ENCODE measurements at places on chromosomes 3 and 15.

DNA sequence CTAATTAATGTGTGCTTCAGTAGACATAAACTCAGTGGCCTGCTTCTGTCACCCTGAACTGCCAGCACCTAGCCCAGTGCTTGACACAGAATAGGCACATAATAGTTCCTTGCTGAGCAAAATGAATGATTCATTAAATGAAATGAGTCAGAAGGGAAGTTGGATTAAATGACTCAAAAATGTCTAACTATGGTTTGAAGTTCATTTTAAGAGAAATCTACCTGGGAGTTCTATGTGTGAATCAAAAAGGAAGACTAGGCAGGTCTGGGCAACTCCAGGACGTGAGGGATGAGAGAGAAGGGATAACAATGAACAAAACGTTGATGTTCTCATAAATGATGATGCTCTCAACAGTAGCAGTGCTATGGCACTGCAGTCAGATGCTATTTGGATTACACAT, 175.0 kb downstream of the CFAP20DC start:
- no peak for DNase-seq

DNA sequence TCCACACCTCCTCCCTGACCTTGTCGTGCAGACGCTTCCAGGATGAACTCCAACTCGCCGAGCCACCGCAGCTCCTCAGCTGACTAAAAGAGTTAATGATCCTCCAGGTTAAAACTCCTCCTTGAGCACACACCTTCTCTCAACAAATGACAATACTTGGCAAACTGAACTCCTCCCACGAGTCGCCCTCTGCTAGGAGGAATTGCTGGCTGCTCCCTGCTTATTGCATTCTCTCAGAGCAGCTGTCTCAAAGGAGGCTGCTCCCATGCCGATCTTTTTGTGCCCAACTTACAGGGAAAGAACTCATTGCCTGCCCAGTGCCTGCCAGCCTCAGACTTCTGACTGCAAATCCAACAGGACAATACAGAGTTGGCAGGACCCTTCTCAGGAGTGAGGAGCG, at the start of gene ATP13A4:
TSS of gene ATP13A4 (minus strand) at position 85 of the 400 bp plus-strand sequence. CDS start 96 bp downstream, outside the sequence.
- DNase-seq = no peak

- DNase-seq = no peak
These were observed 725.4 kb upstream of the DPPA4 start for GRCh38 chr3:110062716-110063115.

DNA sequence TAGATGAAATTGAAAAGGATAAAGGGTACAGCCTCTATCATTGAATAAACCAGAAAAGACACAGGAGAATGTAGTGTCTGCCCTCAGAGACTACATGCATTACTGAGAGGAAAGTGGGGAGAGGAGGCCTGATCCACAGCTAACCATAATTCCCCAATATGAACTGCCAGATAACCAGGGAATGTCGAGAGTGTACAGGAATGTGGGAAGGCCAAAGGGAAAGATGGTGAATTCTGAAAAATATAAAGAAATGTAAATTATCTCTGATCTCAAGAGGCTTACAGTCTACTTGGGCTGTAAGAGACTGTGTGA, 22.3 kb downstream of the MYO1E start:
- no peak for DNase-seq

GRCh38 chr15:66508293-66508883, 3.3 kb downstream of the ZWILCH start:
- no peak for DNase-seq

DNA sequence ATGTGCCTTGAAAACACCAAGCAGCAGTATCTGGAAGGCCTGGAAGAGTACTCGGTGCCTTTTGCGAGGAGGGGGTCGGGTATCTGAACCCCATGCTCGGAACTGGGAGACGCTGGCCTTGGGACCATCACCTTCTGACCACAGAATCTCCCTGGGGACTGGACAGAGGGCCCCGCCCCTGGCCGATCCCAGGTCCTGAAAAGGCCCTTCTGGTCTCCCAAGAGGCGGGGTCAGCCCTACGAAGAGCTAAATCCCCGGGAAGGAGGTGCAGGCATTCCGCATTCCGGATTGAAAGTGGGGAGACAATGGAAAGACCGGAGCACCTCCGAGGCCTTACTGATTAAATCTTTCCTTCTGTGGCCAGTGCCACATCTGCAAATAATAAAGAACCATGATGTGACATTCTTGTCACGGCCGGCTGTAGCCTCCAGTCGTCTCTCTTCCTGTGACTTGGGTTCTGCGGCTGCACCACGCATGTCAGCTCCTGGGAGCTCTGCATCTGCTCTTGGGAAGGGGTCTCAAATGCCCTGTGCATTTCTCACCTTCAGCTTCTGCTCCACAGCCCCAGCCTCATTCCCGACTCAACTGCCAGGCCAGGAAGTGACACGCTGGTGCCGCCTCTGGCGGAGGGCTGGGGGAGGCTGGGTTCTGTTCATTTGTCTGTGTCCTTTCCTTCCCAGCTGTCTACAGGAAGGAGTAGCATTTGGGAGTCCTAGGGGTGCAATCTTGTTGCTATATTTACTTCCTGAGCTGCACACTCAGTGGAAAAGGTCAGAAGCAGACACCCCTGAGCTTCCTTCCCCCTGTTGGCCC, 173.5 kb downstream of the KLF13 start:
- no peak for DNase-seq

- DNase-seq = no peak
These were observed 113.4 kb downstream of the SRGAP3 start for GRCh38 chr3:9135930-9136525.

DNA sequence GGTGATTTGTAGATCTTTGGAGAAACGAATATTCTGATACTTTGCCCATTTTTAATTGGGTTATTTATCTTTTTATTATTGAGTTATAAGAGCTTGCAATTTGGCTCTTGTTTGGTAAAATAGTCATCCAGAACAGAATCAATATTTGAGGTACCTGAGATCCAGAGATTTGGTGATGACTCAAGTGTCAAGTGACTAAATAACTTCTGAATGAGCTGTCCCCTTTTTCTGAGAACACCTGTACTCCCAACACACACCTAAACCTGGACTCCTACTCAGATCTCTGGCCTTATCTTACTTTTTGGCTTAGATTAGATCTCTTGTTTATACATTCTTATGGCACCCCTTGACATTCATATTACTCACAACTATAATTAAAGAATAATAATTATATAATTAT, 3.1 kb upstream of the TRA2B start:
- DNase-seq = no peak

- no peak for DNase-seq
These were observed 29.0 kb upstream of the IFT57 start for GRCh38 chr3:108251265-108251664.

DNA sequence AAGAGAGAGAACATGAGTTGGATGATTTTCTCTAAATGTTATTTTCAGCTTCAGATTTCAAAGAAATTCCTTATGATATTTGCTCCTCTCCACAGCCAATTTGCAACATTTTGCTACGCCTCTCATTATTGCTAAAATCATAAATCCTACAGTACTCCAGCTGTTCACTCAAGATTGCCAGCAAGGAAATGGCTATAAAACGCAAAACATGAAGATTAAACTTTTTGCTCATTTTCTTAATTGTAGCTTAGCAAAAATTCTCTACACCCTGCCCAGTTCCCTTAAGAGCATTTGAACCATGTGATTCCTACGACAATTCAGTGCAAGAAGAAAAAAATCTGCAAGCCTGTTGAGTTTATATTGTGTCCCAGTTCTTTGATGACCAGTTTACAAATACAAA, 6.8 kb downstream of the CHRNA3 start:
- no peak for DNase-seq

DNA sequence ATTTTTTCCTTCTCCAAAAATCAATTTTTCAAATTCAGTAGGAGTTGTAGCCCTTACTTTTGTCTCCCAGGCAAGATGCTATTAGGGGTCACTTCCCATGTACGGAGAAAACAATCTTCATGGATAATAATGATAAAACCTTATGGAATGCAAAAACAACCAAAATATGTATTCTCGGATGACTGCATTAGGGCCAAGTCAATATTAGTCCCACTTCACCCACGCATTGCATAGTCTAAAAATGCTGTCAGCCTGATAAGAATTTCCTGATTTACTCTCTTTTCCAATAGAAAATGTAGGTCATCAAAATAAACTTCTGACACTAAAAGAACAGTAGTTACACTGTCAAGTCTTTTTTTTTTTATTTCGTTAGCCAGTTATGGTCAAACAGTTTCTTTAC, 2.7 kb downstream of the VGLL3 start:
- DNase-seq = no peak

DNA sequence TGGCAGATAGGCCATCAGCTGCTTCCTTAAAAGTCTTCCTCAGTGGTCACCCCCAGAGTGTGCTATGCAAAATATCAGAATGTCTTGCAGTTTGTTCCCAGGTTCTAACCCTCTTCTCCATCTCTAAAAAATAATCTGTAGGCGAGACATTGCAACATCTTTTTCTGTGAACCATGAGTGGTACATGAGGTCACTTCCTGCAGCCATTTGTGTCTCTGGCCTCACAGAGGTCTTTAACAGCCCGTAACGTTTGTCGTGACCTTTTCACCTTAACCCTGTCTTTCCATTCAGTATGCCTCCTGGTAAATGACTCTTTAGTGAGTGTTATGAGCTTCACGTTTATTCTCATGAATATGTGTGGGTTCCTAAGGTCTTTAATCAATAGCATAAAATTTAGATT, 145.4 kb downstream of the KLHL25 start:
- DNase-seq = no peak

- no peak for DNase-seq
These were observed 1009.8 kb downstream of the TUSC7 start for GRCh38 chr3:117719316-117719926.

- no peak for DNase-seq
These were observed 80.4 kb upstream of the IGF1R start for GRCh38 chr15:98567951-98568350.

- no peak for DNase-seq
These were observed 317.3 kb upstream of the CFAP20DC start for GRCh38 chr3:59367150-59367549.
